DMS 273 treated with DMSO at 0.1 percent for 48 hours (cell line): ENCODE measurements at places on chromosomes 6 and 20.

GRCh38 chr6:38273325-38273724, 366.4 kb downstream of the BTBD9 start:
- DNase-seq, result no peak

DNA sequence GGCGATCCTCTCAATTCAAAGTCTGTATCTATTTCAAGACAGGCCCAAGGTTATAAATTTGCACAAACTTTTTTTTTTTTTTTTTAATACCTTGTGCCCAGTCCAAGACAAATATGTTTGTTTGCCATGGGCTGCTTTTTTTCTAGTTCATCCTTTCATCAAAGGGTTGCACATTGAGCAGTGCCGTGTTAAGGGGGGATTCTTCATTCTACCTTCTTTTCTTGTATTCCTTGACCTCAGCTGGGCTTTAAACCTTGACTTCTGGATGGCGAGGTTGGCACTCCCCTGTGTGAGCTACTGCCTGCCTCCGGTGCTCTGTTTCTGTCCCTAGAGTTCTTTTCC, 7.4 kb downstream of the RIPK1 start:
- no peak for DNase-seq

GRCh38 chr20:38181207-38181801, 16.2 kb upstream of the TGM2 start:
- no peak for DNase-seq

GRCh38 chr6:133467982-133468380, 226.8 kb downstream of the EYA4 start:
- DNase-seq, result no peak

GRCh38 chr6:139303185-139303584, 11.4 kb upstream of the TXLNB start:
- DNase-seq, result no peak

GRCh38 chr20:54723723-54724122, 248.3 kb downstream of the DOK5 start:
- no peak for DNase-seq
